Activated CD4-positive, alpha-beta T cell treated with anti-CD3 and anti-CD28 coated beads, Interleukin-10, Interleukin-2, amounts not matched to agents 100 ng/mL and 50 ng/mL, durations not matched to agents 16 hours and 8 hours (primary cell): ENCODE measurements at places on chromosomes 4 and X.

DNA sequence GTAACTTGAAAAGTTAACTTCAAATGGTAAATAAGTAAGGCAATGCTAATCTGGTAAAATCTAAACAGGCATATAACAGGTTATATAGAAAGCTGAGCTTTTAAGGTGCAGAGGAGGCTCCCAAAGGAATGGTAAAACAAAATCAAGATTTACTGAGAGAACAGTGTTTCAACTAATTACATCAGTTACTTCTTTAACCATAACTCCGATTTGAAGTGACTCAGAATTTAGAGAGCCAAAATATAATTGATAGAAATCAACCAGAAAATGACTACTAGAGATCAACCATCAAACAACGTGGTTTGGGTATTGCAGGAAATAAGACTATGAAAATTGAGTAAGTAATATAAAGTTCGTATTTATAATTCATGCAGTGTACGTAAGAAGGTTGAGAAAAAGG lies 6.9 kb downstream of the G3BP2 start:
- no peak for DNase-seq

- DNase-seq = no peak
Measured at GRCh38 chr4:40507977-40508376, 121.7 kb downstream of the RBM47 start.

DNA sequence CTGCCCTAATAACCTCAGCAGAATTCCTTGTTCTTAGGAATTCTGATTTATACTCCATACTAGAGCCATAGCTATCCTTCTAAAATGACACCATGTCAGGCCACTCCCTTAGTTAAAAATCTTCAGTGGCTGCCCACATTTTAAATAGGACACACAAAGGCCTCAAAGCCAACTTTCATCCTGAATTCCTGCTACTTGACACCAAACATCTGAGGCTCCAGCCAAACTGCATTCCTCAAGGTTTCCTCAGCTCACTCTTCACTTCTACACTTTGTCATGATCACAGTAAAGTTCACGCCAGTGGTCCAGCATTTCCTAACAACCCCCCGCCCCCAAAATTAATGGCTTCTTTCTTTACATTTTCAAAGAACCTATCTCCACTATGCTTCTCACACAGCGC lies 124.3 kb downstream of the ADGRA3 start:
- DNase-seq = no peak

- DNase-seq = no peak
Measured at GRCh38 chr4:99323756-99324155, 2.6 kb upstream of the ADH1B start.

GRCh38 chr4:86977621-86978184 lies 42.9 kb downstream of the AFF1 start:
- DNase-seq = peak; percentile 83

DNA sequence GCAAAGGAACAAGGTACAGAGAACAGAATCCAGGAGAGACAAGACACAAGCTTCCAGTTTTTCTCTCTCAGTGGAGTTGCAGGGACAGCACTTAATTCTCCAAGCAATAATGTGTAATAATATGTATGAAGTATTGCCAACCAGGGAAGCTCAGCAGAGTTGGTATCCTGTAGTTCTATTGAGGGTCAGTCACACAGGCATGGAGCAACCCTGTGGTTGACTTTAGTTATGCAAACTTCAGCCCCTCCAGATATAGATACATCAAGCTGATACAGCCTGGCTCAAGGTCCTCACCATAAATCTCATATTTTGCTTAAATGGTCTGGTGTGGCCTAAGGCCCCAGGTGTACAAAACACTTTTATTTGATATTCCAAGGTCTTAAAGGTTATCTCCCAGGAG lies 248.6 kb upstream of the EPHA5 start:
- DNase-seq = no peak

- peak; percentile 85 for DNase-seq
Measured at GRCh38 chr4:120065974-120066516, 603 bp downstream of the MAD2L1 start.

DNA sequence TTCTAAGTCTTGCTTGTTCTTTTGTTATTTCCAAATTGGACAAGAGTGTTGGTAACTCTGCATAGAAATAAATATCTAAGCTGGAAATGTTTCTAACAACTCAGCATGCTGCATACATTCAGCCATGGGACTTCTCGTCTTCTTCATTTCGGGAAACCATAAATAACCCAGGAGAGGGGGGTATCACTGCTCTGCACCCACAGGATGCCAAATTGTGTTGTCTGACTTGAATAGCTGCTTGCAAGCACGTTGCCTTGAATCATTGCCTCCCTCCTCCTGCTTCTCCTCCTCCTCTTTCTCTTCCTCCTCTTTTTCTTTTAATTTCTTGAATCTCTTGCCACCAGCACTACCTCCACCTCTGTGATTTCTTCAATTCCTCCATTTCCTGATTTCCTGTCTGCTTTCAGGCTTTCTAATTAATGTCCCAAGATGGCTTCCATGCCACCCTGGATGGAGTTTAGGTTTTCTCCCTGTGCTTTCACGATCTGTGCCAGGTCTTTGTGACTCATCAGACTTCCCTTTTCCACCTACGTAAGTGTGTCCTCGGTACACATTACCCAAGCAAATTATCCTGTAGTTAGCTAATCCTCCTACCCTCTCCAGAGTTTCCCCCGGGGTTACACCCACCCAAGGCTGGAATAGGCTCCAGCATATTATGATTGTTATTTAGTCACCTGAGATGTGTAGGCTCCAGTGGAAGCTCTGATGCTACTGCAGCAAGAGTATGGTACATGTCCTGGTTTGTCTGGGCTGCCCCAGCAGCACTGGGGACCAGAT lies 122.6 kb upstream of the VCX3B start:
- DNase-seq = no peak

- DNase-seq = no peak
Measured at GRCh38 chrX:86295293-86295692, 147.0 kb downstream of the DACH2 start.

DNA sequence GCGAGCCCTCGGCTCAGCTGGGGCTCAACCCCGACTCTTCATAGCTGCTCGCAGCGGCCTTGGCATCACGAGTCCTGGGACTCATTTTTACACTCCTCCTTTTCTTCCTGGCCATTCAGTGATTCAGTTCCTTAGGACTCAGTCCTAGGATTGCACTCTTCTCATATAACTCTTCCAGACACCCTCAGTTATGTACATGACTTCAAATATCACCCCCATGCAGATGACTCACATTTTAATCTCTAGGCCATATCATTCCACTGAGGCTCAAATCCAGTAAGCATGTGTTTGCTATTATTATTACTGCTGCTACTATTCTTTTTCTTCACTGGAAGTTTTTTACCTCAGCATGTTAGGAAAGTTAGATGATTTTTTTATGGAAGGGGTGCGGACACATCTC lies 14.4 kb downstream of the ITGB1BP2 start:
- DNase-seq = no peak

DNA sequence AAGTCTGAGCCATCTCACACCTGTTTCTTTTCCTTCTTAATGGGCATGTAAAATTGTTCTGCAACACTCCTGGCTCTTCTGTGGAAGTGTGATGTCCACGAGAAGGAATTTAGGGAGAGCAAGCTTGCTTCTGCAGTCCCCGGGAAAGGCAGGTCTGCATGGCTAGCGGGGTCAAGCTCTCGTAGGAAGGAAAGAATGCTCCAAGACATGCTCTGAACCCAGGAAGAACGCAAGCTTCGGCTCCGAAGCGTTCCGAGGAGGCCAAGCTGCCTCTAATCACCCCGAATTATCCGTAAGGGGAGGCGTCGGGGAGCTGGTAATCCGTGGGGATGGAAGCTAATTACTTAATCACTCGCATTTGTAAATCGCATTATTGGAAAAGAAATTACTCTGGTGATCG lies 177.7 kb downstream of the CRLF2 start:
- DNase-seq = no peak

- no peak for DNase-seq
Measured at GRCh38 chr4:119729835-119730670, 101.4 kb upstream of the PDE5A start.

- DNase-seq = no peak
Measured at GRCh38 chr4:184792334-184792733, 33.4 kb downstream of the ACSL1 start.

DNA sequence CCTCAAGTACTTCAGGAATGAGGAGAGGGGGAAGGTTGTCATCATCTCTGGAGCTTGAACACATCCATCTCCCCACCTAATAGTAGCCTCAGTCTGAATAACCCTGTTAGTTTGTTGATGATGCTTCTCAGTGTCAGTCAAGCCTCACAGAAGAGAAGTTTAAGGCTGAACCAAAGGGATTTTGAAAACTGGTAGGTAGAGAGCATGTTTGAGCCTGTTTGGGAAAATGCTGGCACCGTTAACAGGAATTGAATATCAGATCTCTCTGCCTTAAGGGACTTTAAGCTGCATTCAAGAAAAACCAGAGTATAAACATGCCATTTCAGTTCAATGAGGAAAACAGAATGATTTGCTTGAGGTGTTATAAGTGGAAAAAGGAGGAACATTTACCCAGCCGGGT lies 73.1 kb downstream of the MAPK10 start:
- no peak for DNase-seq

- no peak for DNase-seq
Measured at GRCh38 chr4:38241541-38241940, 281.3 kb downstream of the PTTG2 start.
